NCI-H187 (cell line): ENCODE measurements at places on chromosomes 4 and X.
A peak's percentile ranks its signal among the peaks of the same experiment; 100 is the strongest.

DNA sequence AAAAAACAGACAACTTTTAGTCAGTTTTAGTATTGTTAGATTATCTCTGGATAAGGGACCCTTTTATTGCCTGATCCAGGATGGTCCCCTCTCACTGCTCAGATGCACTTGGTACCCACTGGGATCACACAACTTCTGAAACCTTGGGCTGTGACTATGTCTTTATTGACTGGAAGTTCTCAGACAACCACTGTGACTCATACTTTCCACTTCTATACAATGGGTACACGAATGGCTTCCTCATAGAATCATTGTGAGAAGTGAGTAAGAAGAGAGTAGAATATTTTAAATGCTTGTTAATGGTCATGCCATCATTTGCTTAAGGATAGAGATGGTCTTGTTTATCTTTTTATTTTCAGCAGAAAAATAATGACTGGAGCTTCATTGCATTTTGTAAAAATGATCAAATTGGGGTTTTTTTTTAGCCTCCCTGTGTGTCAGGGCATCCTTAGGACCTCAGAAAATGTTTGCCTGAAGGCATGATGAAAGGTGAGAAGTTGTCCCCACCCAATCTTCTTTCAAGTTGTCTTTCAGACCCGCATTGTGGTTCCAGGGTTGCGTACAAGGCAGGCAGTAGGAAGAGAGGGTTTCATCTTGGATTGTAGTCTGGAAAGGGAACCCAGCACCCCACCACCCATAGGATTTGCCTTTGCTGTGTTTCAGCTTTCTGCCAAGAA is 115.1 kb downstream of the CPEB2 start:
- DNase-seq: no peak

GRCh38 chr4:120158046-120158445 is 91.4 kb upstream of the MAD2L1 start:
- no peak for DNase-seq

DNA sequence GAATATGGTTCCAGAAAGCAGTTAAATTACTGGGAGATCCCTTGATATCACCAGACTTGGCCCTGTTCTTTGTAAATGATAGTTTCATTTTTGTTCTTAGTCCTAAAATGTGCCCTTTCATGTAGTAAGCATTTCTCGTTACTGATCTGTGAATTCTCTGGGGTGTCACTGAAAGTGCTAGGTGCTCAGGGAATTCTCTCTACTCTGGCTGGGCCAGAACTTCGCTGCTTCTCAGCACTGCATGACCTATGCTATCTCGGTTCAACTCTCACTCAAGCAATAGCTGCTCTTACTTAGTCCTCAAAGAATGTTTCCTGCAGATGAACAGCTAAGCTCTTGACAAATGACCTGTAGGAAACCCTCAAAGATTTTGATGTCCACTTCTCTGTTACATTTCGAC is 1144.3 kb downstream of the ADGRL3 start:
- DNase-seq: no peak

DNA sequence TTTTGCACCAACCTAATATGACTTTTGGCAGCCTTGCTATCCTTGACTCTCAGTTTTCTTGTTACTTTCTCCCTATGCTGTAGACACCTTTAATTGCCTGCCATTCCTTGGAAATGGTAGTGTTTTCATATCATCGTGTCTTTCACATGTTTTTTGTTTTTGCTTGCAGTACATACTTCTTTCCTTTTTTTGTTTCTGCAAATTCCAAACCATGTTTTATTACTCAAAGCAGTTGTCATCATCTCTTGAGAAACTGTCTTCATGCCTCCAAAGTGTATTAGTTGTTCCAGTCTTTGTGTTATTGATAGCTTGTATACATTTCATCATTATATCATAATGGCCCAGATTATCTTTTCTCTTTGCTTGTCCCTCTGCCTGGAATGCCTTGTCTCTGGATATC is 57.1 kb downstream of the PDLIM5 start:
- DNase-seq: no peak

DNA sequence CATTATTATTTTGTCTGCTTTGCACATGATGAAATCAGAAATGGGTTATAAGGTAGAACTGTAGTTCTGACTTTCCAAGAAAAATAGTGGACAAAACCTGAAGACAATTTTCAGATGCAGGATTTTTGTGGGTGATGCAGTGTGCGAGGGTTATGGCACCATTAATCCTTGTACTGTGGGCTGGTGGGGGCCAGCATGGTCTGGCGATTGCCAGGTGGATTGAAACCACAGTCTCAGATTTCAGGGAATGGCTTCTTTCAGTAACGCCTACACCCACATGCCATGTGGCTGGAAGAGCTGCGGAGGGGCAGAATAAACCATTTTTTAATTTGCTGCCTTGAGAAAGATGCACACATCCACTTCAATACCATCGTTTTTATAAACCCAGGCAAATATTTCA is 150.5 kb downstream of the ARSF start:
- DNase-seq: no peak

DNA sequence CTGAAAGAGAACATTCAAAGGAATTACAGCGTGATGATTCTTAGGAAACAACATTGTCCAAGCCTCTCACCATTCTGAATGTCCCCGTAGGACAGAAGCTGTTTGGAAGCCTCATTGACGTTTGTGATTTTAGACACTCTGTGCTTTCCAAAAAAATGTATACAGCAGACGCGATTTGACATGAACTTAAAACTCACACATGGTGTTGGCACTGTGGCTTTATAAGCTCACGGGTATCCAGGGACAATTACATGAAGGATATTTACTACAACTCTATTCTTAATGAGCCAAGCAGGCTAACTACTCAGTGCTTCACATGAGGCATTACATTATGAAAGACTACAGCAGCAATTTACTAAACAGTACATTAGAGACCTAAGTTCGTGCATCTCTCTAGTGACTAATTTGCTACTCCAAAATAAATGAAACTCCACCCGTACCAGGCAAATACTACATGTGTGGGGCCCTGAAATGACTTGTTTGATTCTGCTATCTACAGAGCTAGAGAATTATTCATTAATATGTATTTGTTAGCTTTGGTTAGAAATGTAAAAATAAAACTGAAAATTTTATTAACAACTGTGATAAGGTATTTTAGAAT is 620.7 kb downstream of the SPRY1 start:
- DNase-seq: no peak

DNA sequence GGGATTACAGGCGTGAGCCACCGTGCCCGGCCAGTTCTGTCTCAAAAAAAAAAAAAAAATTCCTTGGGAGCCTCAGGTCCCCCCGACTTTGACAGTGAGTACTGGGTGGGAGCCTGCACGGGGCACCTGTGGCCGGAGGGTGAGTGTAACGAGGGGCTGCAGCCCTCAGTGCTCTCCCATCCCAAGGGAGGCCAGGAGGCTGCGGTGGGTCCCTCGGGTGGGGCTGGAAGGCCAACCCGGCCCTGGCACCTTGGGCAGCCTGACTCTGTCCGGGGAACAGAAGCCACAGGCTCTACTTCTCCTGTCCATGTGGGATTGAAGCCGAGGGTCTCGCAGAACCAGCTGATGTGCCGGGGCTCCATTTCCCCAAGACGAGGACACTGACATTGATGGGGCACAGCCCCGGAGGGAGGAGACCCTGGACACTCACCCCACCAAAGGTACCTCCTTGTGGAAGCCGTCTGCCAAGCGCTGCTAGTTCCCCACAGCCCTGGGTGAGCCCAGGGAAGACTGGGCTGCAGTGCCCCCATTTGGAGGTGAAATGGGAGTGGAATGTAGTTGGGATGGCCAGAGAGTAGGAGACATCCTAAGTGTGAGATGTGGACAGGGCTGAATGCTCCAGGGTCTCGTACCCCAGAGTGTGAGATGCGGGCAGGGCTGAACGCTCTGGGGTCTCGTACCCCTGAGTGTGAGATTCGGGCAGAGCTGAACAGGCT is 2.3 kb upstream of the SLC26A1 start:
- no peak for DNase-seq

DNA sequence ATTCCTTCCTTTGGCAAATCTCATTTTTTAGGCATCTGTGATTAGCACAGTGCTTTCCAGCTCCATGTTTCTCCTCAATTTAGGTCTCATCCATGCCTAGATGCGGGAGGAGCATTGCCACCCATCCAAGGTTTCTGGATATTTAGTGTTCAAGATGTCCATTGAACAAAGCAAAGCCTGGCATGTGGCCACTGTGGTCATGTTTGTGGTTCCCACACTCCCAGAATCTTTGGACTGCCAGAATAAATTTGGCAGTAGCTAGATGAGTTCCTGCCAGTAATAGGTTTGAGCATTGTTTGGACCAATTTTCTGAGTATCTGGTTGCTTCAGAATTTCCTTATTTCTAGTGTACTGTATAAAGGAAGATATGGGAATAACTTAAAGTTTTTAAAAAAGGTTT is 1124.1 kb downstream of the ADGRL3 start:
- DNase-seq: no peak

DNA sequence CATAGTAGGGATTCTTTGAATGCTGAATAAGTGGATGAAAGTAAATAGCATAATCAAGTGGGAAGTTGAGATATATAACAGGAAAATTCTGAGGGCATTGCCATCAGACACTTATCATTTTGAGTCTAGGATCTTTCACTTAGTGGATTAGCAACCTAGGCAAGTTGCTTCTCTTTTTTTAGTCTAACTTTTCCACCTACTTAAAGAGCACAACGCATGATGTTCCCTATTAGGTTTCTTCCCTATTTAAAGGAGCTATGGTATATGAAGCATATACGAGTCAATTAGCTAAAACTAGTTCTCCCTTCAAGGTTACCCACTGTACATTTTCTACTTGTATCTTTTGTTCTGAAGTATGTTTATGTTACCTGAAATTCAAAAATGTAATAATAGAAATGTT is 67.1 kb upstream of the HS3ST1 start:
- no peak for DNase-seq

DNA sequence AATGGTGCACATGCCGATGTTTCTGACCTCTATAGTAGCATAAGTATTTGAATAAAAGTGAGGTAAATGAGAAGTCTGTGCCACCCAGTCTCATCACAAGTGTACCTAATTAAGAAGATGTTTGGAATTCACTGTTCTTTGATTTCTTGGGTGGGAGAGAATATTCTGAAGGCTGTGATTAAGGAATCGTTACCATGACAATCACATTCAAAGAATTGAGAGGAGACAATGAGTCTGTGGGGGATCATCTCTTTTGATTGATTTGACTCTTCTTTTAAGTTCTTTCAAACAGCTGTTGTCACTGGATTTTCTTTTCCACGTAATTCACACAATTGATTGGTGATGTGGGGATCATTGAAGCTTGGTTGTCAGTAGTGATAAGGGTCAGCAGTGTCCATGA is 18.1 kb downstream of the FHL1 start:
- no peak for DNase-seq

- DNase-seq: no peak
Observed at GRCh38 chrX:23185951-23186350, 148.7 kb upstream of the PTCHD1 start.

GRCh38 chr4:100823066-100823992 is 305.5 kb upstream of the EMCN start:
- DNase-seq: no peak

- DNase-seq: no peak
Observed at GRCh38 chrX:55488593-55489313, 895 bp downstream of the USP51 start.

DNA sequence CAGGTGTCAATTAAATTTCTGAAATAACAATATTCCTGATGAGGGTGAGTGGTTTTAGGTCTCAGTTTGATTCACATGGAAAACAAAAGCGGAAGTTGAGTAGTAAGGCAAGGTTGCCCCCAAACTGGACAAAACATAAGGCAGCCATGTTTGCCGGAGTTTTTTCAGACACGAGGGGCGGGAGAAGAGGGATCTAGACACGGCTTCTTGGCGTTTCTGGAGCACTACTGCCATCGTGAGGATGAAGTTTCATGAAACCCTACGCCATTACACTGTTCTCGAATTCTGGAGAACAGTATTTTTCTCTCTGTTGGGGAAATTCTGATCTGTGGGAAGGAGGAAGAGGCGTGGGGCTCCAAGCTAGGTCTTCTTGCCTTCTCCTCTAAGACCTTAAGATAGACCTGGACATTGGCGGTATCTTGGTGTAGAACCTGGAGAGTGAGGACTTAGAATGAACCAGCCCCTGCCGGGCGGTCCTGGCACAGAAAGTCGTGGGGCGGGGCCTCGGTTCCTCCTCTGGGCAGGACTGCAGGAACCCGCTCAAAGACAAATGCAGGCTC is 160.3 kb downstream of the OR13H1 start:
- DNase-seq: peak; percentile 98

DNA sequence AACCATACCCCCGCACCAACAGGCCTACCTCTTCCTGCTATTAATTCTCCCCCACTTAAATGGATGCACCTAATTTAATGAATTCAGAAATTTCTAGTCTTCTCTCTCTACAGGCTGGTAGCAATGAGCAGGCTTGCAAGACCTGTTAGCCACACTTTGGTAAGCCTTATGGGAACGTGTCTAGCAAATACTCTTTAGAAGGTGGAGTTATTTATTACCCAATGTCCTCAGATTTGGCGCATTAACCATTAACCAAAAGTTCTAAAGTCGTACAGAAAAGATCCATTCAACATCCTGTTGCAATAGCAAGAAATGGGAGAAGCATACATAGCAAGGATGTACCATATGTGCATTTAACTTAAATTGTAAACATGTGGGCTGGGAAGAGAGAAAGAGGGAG is 47.5 kb downstream of the SLITRK2 start:
- no peak for DNase-seq

- no peak for DNase-seq
Observed at GRCh38 chr4:56261027-56261426, 126.3 kb downstream of the AASDH start.

GRCh38 chrX:17470136-17470535 is 95.1 kb downstream of the NHS start:
- no peak for DNase-seq

DNA sequence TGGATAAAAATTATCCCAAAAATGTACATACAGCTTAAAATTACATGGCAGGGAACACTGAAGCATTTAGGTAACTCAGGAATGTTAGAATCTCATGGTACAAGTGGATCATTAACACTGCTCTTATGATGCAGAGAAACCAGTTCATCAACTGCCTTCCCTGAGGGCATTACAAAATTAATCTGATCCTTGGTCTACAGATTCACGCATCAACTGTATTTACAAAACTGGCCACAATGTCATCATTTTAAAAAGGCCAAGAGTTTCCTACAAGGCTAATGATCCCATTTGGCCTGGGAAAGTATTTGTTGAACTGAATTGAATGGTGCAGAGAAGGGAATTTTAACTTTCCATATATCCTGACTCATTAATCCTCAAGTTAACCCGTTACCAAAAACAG is 84.6 kb downstream of the TSPAN5 start:
- DNase-seq: no peak

DNA sequence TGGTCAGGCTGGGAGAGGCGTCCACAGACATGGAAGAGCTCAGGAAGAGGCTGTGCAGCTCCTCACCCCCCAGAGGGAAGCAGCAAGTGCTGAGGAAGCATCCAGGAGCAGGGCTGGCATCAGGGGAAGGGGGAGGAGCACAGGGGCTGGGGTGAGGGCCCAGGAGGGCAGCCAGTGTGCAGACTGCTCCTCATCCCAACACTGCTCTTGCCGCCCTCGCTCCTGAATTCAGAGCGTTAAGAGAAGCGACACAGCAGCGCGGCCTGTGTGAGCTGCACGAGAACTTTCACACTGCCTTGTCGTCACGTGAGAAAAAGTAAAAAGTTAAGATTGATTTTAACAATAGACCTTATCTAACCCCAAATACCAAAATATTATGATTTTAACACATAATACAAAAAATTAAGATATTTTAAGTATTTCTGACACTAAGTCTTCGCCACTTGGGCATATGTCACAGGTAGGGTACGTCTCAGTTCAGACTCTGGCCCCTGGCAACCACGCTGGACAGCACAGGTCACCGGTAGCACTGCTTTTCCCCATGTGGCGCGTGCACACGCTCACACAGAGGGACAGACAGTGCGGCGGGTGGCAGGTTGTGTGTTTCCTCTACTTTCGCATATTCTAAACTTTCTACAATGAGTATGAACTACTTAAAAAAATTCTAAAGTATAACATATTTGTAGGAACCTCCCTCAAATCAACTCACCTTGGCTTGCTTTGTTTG is 19.7 kb downstream of the NOP14 start:
- DNase-seq: no peak
